ENCODE measurements at places on chromosomes 12 and 14.

DNA sequence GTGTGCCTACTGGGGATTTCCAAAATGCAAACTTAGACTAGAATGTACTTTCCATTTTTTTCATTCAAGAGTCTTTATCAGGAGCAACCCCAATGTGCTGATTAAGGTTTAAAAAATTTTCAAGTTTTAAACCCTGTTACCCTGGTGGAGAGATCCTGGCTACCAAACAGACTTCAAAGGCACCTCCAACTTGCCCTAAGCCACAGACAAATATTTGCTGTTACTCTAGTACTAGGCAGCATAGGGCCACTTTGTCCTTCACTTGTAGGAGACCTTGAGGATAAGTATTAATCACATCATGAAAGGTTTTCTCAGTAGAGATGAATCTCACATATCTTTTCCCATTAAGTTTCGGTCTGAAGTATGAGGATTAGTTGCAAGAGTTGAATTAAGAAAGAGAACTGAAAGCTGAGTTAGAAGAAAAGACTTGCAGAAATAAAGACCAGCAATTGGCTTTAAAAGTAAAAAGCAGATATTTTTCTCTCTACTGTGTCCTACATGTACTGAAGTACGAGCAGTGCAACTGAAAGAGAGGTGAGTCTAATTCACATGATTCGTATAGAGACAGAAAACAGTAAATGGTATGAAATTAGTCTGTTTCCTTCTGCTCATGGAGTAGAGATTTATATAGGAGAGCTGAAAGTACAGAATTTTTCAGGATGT lies 28.3 kb downstream of the NTN4 start:
- DNase-seq = no peak

DNA sequence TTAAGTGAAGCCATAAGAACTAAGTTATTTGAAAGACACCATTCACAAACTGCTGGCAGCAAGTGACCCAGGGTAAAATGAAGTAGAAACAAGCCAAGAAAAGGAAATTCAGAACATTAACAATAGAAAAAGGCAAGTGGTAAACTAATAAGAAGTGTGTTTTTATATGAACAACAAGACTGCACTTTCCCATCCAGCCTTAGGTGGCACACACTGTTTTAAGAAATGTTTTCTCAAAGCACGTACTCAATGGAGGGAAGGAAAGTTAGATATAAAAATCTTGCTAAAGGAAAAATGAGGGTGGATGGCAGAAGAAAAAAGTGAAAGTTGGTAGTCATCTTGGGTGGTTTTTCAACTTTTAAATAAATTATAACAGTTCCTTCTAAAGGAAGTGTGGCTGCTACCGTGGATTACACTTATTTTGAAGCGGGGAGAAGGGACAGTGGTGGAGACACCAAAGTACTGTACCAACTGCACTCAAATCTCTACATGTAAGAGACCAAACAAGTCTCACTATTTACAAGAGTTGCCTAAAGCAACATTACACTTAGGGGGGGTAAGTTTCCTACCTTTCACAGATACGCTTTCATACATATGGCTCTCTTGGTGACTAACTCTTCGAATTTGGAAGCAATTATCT lies 58.8 kb downstream of the SEL1L start:
- DNase-seq = no peak

GRCh38 chr14:55807053-55807880 lies 227.3 kb downstream of the KTN1 start:
- peak; percentile 47 for DNase-seq

- DNase-seq = no peak
Observed at GRCh38 chr12:92136965-92137721, 8.5 kb downstream of the BTG1 start.

GRCh38 chr12:20474443-20474842 lies 106.1 kb downstream of the PDE3A start:
- no peak for DNase-seq

DNA sequence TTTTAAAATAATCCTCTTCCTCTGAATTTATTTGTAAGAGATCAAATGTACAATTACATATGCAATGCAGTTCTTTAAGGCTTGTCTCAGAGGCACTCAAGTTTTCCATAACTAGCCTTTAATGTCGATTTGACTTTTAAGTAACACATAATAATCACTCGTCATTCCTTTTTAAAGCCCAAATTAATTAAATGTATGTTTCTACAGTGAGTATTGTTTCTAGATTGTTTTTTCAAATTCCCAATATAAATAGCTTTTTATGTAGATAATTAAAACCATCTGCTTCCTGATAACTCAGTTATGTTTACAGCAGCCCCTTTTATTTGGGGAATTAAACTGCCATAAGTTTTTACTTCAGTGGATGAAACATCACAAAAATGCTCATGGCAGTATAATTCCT lies 185.1 kb downstream of the ETNK1 start:
- peak; percentile 14 for DNase-seq

GRCh38 chr12:19234981-19235871 lies 105.7 kb downstream of the PLEKHA5 start:
- no peak for DNase-seq

DNA sequence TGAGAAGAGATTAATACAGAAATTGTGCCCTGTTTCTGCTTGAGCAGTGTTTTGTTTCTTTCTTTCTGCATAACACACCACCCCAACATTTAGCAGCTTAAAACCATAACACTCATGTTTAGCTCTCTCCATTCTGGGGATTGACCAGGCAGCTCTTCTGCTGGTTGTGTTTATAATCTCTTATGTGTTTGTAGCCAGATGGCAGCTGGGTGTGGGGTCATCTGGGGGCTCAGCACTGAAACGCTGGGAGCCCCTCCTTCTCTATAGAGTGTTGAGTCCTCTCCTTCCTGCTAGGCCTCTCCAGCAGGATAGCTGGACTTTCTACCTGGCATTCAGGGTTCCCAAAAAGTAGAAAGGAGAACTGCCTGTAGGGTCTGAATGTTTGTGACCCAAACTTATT lies 270.6 kb downstream of the TTC8 start:
- DNase-seq = no peak

GRCh38 chr12:121033625-121034349 lies 5.3 kb downstream of the OASL start:
- no peak for DNase-seq

GRCh38 chr12:6326316-6327228 lies 15.3 kb downstream of the TNFRSF1A start:
- no peak for DNase-seq

GRCh38 chr12:56425193-56425592 lies 24.0 kb downstream of the TIMELESS start:
- no peak for DNase-seq

- DNase-seq = no peak
Observed at GRCh38 chr12:10069099-10069498, 29.7 kb downstream of the CLEC1A start.

GRCh38 chr12:25069224-25069623 lies 120.3 kb upstream of the BCAT1 start:
- DNase-seq = no peak

- peak; percentile 96 for DNase-seq
Observed at GRCh38 chr12:85036234-85036707, at the start of the genes LRRIQ1 and TSPAN19. LRRIQ1 (plus strand) TSS chr12:85036351; CDS start chr12:85038177, 1,826 bp downstream. TSPAN19 (minus strand) TSS chr12:85036277; CDS start chr12:85029946, 6,331 bp downstream.

GRCh38 chr14:79242666-79243065 lies 968.6 kb downstream of the DIO2 start:
- DNase-seq = no peak

- DNase-seq = no peak
Observed at GRCh38 chr12:28316049-28316448, 125.8 kb downstream of the CCDC91 start.

DNA sequence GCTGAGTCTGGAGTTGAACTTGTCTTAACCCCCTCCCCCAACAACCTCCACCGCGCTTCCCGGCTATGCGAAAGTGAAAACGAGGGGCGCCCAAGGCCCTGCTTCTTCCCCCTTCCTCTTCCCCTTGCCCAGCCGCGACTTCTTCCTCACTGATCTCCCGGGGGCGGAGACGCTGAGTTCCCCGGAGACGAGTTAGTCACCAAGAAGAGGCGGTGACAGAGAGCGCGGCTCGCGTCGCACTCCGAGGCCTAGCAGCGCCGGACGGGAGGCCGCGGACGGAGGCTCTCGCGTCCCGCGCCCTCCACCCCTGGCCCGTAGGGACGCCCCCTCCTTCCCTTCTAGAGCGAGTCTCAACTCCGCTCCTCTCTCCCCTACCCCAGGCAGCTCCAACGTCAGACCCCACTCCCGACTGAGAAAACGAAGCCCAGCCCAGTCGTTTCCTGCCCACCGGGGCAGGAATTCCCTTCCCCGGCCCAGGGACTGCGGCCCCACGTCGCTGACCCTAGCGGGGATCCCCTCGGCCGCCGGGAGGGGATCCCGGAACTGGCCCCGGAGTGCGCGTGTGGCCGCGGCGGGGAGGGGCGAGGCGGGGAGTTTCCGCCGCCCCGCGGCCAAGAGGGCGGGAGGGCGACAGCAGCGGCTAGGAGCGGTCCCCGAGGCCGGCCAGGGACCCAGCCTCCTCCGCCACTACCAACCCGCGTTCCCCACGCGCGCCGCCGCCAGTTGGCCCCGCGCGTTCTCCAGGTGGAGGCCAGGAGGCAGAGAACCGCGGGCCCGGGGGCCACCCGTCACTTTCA lies 1.4 kb downstream of the BAZ1A start:
- peak; percentile 78 for DNase-seq

GRCh38 chr12:65881348-65881961 lies 57.2 kb downstream of the HMGA2 start:
- no peak for DNase-seq

GRCh38 chr12:43903686-43904085 lies 67.8 kb downstream of the TMEM117 start:
- no peak for DNase-seq

- no peak for DNase-seq
Observed at GRCh38 chr12:44021471-44021971, 185.6 kb downstream of the TMEM117 start.

DNA sequence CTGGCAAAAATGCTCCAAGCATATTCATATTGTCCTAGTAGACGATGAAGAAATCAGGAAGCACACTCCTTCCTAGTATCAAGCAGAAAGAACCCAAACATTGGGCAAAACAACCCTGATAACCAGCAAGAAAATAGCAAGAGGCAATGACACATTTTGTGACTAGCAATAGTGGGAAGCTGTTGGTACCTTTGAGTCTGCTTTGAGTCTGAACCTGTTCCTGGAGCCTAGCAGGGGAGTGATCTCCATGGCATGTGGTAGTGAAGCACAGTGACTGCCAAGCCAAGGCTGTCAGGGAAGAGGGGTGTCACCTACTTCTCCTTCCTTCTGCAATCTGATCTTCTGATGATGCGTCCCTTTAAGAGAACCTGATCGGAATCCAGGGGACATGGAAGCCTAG lies 533.9 kb downstream of the VRK1 start:
- no peak for DNase-seq

- no peak for DNase-seq
Observed at GRCh38 chr14:23452237-23452636, 16.8 kb upstream of the MYH7 start.

DNA sequence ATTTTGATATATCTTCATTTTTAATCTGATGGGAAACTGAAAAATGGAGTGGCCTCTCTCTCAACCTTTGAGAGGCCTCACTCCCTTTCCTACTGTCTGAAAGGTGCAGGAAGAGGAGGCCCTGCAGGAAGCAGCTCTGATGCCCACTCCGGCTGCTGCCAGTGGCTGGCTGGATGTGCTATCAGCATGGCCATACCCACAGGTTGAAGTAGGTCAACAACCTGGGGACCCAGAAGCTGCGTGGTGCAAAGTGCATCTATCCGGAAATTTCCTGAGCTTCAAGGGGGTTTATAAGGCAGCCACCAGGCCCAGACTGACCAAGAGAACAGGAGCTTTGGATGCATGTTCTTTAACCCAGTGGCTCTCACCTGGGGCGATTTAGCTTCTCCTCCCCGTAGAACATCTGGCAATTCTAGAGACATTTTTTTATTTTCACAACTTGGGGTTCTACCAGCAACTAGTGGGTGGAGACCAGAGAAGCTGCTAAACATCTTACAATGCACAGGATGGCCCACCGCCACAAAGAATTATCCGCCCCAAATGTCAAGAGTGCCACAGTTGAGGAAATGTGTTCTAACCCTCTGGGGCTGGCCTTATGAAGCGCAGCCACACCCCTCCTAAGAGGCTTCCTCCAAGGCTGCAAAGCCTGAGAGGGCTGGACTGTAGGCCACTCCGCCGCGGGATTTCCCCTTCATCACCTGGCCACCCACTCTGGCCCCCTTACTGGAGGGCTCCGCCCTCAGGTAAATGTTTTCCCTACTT lies 8.2 kb upstream of the BATF start:
- DNase-seq = no peak

GRCh38 chr14:78028471-78028870 lies 141.7 kb upstream of the NRXN3 start:
- no peak for DNase-seq

- no peak for DNase-seq
Observed at GRCh38 chr12:14442221-14442881, 76.9 kb downstream of the ATF7IP start.

- peak; percentile 28 for DNase-seq
Observed at GRCh38 chr12:116631619-116632018, 72.4 kb downstream of the MAP1LC3B2 start.

DNA sequence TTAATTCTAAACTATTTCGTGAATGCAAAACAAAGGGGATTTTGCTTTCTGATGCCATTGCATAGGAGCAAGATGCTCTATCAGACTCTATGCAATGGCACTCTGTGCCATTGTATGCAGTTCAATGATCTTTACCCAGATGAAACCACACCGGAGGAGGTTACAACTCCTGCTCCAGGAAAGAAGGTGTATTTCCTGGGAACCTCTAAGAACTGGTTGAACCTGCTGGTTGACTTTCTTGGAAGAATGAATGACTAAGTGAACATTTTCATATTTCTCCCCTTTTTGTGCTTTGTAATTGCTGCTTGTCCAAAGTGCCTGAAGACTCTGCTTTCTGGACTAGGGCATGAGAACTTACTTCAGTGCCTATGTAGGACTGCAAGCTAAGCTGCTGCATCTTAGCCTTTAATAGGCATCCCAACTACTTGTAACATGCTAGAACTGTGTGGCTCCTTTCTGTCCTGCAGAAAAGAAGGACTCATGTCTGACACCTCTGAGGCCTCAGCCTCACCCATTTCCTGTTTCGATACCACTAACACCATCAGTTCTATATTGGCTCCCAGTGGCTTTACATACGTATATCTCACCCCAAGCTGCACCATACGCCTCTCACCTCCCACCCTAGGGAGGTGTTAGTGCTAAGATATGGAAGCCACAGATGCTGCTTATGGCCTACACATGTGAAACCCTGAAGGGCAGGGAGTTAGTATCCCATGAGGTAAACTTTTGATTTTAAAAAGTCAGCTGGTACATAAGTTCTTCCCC lies 193.5 kb upstream of the CNOT2 start:
- no peak for DNase-seq

- DNase-seq = no peak
Observed at GRCh38 chr14:94119071-94119470, 8.5 kb downstream of the IFI27 start.

DNA sequence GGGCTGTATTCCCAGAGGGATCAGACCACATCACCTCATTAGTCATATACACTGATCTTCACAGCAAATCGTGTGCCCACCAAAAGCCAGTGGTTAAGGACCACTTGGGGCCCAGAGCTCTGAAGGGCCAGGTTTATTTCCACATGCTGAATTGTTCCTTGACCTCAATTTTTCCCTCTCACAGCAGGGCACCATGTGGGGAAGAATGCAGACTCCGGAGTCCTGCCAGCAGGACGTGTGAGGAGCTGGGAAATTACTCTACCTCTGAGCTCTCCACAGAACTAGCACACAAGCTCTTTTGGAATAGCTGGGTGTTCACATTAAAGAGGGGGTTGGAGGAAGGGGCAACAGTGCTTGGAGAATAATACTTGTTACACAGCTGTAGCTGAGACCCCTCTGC lies 57.6 kb upstream of the SEL1L start:
- DNase-seq = no peak

Measured in left kidney (tissue), 8 donors.